Renal pelvis (tissue), 12 donors: ENCODE measurements at places on chromosomes 1 and 21. TPM values are rescaled to one million over a fixed set of nuclear protein-coding genes. Genes with fewer than 3 reads are reported as not detected.

ZMYND12 gene
- polyA plus RNA-seq, result 4.6 TPM

DNA sequence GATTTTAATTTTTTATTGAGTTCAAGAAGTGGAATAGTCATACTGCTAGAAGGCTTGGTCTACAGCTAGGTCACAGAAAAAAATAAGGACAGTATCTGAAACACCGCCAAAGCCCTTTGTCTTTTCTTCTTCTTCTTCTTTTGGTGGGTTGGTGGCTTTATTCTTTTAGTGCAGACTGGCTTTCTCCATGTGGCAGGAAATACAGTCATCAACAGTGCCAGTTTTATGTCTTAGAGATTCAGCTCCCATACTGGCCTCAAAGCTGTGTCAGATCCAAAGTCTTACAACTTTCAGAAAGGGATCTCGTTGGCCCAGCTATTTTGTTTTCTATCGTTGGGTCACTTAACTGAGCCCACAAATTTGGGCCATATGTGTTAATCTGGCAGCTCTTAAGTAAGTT lies 58.2 kb downstream of the FNBP1L start:
- no peak for DNase-seq

NAXE gene
- polyA plus RNA-seq, result 72.8 TPM

GPR3 gene
- polyA plus RNA-seq, result 1.0 TPM

PIGV gene
- polyA plus RNA-seq, result 20.7 TPM

NFIA gene
- polyA plus RNA-seq, result 14.4 TPM

FCN3 gene
- 2.1 TPM for polyA plus RNA-seq

DNA sequence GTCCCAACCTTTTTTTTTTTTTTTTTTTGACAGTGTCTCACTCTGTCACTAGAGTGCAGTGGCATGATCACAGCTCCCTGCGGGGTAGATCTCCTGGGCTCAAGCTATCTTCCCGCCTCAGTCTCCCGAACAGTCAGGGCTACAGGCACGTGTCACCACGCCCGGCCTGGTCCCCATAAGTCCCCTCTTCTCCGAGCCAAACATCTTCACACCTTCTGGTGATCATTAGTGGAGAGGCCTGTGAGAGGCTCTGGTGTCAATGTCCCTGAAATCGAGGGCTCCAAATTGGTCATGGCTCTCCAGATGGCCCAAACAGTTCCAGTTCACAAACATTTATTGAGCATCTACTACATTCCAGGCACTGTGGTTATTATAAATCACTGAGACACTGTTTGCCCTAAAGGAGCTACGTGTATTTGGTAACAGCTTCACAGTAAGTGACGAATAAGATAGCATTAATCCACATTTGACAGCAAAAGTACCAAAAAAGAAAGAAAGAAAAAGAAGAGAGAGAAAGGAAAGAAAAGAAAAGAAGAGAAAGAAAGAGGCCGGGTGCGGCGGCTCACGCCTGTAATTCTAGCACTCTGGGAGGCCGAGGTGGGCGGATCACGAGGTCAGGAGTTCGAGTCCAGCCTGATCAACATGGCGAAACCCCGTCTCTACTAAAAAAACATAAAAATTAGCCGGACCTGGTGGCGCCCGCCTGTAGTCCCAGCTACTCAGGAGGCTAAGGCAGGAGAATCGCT lies 867 bp upstream of the TIMM17A start:
- DNase-seq, result no peak

ZNF697 gene
- polyA plus RNA-seq, result 18.4 TPM

DNA sequence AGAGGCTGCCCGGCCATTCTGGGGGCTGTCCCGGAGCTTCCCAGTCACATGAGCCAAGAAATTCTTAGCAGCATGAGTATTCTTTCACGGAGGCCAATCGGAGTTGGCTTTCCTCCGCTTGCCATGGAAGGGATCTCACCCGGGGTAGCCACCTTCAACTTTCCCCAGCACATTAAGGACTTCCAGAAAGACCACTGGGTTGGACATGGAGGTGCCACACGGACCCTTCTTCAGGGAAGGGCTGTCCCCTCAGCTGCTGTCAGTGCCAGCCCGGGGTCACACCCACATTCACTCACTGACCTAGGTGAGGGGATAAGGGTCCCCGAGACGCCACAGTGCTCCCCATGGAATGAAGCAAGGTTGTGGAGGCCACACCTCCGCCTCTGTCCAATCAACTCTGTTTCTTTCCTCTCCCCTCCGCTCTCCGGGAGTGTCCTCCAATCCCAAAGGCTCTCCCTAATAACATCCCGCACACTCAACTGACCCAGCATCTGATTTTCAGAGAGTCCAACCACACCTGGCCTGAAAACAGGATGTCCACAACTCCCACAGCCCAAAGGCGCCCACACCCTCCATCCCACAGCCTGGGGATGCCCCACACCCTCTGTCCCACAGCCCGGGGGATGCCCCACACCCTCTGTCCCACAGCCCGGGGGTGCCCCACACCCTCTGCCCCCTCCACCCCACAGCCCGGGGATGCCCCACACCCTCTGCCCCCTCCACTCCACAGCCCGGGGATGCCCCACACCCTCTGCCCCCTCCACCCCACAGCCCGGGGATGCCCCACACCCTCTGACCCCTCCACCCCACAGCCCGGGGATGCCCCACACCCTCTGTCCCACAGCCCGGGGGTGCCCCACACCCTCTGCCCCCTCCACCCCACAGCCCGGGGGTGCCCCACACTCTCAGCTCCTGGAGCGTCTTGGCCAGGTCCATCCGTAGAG lies 19.4 kb downstream of the RSPH1 start:
- no peak for DNase-seq

GRCh38 chr1:113981962-113982931 lies 3.0 kb downstream of the OLFML3 start:
- DNase-seq, result no peak

PGBD2 gene
- polyA plus RNA-seq, result 13.2 TPM

- DNase-seq, result no peak
These were observed 49.4 kb downstream of the TBCE start for GRCh38 chr1:235416662-235417049.

DNA sequence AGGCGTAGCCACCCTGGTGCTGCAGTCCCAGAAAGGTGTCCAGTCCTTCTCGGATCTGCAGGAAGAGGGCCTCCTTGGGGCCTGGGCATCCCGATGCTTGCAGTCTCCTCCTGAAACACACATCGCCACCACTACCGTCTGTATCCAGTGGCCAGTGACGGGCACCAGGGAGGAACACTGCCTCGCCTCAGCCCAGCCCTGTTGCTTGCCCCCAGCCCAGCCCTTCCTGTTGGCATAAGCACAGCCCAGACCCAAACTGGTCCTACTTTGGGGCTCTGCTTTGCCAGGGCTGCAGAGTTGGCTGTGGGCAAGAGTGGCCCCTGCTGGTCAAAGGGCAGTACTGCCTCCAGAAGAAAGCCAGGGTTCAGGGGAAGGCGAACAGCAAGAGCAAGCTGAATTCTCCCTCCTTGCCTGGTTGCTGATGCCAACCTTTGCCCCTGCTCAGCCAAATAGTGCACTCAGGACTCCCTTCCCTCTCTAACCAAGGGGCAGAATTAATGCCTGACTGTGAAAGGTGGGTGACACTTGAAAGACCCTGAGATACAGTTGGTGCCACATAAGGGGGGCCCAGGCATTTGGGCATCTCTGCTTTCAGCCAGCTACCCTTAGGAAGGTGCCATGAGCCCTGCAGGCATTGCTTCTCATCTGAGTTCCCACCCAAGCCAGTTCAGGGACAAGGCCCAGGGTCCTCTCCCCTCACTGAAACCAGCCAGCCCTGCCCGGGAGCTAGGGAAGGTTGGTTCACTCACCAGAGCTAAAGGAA lies 11.1 kb upstream of the ARHGEF2 start:
- DNase-seq, result no peak

DNA sequence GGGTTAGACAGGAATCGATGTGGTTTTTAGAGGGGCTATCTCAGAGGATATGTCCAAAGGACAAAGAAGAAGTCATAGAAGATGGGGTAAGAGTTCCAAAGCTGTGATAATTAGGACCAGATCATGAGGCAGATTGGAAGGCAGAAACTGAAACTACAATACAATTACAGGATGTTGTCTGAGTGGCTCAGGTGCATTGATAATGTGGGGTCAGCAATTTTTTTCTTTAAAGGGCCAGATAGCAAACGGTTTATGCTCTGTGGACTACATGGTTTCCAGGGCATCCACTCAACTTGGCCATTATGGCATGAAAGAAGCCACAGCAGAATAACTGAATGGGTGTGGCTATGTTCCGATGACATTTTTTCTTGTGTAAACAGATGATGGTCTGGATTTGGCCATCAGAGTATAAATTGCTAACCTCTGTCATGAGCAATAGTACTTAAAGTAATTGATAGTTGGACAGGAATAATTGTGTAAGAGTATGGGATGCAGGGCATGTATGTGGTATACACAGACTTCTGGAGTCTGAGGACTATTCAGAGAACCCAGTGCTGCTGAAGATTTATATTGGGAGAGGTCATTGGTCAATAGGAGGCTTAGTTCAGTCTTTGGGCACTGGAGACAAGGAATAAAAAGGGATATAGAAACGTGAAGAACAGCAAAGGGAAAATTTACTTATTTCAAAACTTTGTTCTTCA lies 198.4 kb upstream of the ADGRL4 start:
- DNase-seq, result no peak

GRCh38 chr1:219020846-219021245 lies 152.8 kb upstream of the LYPLAL1 start:
- no peak for DNase-seq

- DNase-seq, result no peak
These were observed 218.6 kb downstream of the URB2 start for GRCh38 chr1:229844675-229845074.

DNA sequence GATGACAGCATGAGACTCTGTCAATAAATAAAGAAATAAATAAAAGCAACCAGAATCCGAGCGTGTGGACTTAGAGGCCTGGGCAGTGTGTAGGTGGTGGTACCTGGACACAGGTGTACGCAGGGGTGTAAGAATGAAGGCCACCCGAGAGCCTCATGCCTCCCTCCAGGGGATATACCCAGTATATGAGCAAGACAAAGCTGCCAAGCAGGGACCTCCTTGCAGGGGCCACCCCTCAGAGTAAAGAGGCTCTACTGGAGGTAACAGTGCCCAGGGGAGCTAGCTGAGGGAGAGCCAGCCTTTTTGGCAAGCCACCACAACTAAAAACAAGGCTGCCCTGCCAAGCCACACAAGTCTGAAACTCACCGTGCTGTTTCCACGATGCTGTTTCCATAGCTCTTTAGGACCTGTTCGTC lies 179.2 kb upstream of the RAB4A start:
- DNase-seq, result no peak

- no peak for DNase-seq
These were observed 1.4 kb downstream of the EFNA4 start for GRCh38 chr1:155064832-155065429.

SHISA4 gene
- 17.1 TPM for polyA plus RNA-seq

CFHR2 gene
- polyA plus RNA-seq, result not detected

EVA1C gene
- polyA plus RNA-seq, result 4.2 TPM

GRCh38 chr1:88661951-88662699 lies 21.9 kb upstream of the PKN2 start:
- DNase-seq, result no peak

DNA sequence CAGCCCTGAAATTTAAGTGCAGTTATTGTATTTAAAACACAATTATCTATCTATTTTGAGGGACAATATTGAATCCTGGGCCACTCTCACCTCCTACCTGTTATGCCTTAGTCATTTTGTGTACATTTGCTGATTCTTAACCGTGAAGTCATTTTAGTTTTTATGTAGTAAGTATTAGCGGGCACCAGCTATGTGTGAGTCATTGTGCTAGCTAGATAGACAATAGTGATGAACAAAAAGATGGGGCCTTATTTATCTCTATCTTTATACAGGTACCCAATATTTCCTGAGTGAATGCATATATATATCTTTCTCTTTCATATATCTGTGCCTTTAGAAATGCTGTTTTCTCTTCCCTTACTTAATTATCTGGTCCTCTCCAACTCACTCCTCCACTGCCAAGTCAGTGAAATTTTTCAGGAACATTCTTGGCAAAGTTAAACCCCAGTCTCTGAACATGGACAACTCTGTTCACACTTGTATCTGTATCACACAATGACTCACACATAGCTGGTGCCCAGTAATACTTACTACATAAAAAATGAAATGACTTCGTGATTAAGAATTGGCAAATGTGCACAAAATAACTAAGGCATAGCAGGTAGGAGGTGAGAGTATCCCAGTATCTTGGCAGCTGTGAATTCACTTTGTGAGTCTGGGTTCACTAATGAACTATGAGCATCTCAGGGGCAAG lies 166.0 kb upstream of the C8B start:
- no peak for DNase-seq

DNA sequence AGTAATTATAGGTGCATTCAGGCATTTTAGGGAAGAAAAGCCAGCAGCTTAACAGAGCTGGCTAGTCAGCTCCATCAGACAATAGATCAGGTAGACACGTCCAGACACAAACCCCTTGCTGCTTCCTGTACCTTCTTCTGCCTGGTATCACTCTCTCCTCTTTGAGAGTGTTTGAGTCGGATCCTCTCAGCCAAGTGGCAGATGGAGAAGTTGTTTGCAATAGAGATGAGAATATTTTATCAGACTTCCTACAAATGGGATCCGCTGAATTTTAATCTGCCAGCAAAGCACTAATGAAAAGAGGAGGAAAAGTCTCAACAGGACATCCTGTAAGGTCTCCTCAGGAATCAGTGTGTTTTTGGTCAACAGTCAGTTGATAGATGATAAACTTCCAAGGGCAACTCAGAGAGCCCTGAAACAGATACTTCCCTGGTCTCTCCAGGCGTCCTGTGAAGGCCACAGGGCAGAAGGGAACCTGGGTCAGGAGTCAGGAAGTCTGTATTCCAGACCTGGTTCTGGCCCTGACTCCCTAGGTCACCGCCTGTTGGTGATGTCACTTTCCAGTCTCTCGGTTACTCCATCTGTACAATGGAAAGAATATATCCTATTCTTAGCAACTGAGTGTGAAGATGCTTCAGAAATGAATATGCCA lies 62.1 kb upstream of the PROX1 start:
- DNase-seq, result no peak

- no peak for DNase-seq
These were observed 89.8 kb upstream of the TMPRSS15 start for GRCh38 chr21:18493422-18493821.

LCE6A gene
- not detected for polyA plus RNA-seq

- no peak for DNase-seq
These were observed 11.6 kb upstream of the PADI6 start for GRCh38 chr1:17360272-17360956.

CLDN17 gene
- polyA plus RNA-seq, result not detected

DNA sequence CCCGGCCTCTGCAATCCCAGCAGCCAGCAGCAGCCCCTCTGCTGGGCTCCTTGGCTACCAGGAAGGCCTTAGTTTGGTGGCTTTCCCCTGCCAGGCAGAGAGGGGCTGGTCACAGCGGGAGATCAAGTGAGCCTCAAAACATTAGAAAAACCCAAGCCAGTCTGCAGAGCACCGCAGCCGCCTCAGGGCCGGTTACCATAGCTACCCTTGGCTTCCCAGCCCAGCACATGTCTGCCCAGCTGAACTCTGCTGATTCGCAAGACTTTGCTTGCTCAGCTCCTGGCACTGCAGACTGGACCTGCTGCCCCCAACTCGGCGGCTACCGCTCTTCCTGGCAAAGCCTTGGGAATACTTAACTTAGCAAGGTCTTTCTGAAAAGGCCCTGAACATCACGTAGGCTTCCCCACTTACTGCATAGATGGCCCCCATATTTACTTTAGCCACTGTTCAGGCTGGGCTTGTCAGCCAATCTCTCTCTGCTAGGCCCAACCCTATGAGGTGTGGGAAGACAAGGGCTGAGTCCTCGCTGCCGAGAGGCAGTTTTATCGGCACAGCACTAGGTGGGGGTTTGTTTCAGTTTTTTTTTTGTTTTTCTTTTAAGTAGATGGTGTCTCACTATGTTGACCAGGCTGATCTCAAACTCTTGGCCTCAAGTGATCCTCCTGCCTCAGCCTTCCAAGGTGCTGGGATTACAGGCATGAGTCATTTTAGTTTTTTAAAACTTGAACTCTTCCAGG lies 28.6 kb upstream of the PLEKHG5 start:
- peak; percentile 67 for DNase-seq
